ENCODE measurements at places on chromosomes 12 and 14. TPM values are rescaled to one million over a fixed set of nuclear protein-coding genes. Genes with fewer than 3 reads are reported as not detected.

DNA sequence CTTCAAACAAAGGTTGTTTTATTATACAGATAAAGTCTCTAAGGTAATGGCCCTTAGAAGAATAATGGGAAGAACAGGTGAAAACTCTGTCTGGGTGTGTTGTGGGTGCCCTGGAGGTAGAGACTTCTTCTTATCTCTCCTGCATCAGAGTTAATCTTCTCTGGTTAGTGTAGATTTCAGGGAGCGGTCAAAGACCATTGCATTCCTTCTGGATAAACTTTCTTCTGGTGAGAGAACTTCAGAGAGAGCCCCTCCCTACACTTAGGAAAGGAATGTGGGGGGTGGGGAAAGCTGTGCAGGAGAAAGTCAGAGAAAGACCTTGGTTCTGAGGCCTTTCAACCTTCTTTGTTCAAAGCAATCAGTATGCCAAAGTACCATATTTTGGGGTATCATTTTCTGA is 658.5 kb downstream of the DIO2 start:
- DNase-seq, result no peak

DNA sequence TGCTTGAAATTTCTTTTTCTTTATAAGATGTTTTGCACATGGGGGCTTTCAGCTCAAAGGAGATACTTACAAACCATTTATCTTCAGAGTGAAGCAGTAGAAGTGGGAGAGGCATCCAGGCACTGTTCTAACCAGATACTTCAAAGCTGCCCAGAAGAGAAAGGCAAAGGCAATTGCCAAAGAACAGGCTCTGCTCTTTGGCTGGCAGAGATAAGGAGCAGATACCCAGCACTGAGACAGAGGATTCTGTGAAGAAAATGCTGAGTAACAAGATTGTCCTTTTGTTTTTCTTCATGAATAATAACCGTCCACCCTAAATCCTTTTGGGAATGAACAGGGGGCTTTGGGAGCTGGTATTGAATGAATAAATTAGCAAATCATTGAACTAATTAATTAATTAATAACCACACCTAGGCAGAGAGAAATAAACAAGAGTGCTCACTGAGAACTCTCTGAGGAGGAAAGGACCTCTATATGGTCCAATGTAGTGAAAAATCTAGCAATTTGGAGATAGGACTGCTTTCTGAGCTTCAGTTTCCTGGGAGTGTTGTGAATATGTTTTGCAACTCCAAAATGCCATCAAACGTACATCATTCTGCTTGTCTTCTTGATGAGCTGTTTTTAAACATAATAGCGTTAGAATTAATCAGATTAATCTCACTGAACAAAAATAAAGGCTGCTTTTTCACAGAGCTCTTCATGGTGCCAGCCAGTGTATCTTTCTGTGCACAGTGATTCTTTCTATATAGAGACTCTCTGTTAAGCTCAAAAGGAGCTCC is 192.8 kb upstream of the AMIGO2 start:
- DNase-seq, result no peak

GRCh38 chr12:113464452-113464775 is 7.3 kb downstream of the LHX5 start:
- no peak for DNase-seq

DNA sequence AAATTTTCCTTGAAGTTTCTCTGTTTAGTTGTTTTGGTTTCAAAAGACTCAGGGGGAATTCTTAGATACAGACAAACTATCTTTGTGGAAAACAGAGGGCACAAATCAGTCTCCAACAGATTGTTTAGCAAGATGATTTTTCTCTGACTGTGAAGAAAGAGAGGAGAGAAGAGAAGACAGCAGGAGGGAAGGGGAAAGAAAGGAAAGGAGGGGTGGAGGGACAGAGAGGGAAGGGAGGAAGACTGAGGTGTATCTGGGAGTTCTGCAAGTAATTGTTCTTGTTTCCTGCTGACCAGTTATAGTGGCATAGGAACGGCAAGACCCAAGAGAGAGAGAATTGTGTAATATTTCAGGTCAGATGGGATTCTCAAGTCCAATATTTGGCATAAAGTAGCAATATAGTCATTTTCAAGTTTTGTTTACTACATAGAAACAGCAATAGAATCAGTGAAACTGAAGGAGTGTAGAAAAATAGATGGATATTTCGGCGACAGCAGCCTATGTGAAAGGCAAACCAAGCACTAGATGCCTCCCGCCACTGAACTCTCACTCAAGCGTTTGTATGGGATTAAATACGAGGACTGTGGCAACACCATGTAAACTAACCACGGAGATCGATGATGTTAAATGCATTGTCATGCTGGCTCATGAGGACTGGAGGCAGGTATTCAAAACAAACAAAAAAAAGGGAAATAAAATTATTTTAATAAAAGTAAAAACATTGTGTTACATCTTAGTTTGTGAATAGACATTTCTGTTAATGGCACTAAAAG is 342.5 kb downstream of the SLC16A7 start:
- DNase-seq, result no peak

DNA sequence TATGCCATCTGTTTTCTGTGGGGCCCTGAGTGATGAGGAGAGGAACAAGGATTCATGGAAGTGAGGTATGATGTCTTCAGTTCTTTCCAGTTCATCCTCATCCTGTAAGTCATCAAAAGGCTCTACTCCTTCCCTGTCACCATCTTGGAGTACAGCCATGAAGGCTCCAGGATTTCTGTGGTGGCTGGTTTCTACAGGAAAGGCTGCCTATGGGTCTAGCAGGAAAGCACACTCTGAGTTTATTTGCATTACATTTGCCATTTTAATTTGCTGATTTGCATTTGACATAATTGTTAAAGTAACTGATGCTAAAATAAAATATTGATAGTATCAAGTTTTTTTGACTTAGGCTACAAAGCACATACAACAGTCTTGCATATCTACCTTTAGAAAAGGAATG is 11.2 kb downstream of the TTC6 start:
- DNase-seq, result no peak

GRCh38 chr12:50750366-50750765 is 13.5 kb upstream of the ATF1 start:
- no peak for DNase-seq

SERPINA9 gene
- total RNA-seq, result 11.0 TPM

Measured in suprapubic skin (tissue), 4 donors.